Left lung (tissue), 14 donors: ENCODE measurements at places on chromosomes 7 and 10.

- no peak for DNase-seq
Observed at GRCh38 chr10:126917375-126917774, 12.1 kb downstream of the DOCK1 start.

- DNase-seq: no peak
Observed at GRCh38 chr10:91247360-91248111, 27.1 kb downstream of the PCGF5 start.

- DNase-seq: no peak
Observed at GRCh38 chr7:49341849-49342248, 417.5 kb downstream of the CDC14C start.

DNA sequence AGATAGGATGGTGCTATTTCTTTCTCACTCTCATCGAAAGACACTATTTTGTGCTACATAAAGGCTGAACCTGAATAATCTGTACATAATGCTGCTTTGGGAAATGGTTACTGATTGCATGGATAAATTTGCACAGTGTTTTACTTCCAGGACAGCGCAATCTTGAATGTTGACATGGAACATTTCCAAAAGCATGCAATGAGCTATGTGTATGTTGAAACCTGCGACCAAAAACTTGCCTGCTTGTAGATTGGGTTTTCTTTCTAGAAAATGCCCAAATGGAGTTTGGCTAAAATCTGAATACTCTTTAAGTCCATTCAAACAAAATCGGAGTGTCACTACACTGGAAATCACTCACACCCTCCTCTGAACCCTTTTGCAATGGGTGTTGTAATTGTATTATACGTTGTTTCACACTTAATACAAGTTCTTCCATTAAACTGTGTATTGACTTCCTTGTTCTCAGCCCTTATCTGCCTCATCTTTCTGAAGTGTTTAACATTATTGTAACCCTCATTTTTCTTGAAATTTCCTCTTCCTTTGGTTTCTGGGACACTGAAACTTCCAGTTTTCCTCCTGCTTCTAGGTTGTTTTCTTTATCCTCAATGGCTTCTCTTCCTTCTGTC, 73.7 kb upstream of the CAPZA2 start:
- no peak for DNase-seq

- no peak for DNase-seq
Observed at GRCh38 chr7:5750031-5750653, 31.3 kb downstream of the RNF216 start.

GRCh38 chr7:94529516-94529915, 19.9 kb downstream of the CASD1 start:
- DNase-seq: no peak

- no peak for DNase-seq
Observed at GRCh38 chr7:74501298-74501697, 47.6 kb downstream of the GTF2IRD1 start.

- no peak for DNase-seq
Observed at GRCh38 chr7:727104-727805, at the start of gene PRKAR1B. Gene PRKAR1B (minus strand): TSS chr7:727281. CDS start chr7:711505, 15,776 bp downstream.

DNA sequence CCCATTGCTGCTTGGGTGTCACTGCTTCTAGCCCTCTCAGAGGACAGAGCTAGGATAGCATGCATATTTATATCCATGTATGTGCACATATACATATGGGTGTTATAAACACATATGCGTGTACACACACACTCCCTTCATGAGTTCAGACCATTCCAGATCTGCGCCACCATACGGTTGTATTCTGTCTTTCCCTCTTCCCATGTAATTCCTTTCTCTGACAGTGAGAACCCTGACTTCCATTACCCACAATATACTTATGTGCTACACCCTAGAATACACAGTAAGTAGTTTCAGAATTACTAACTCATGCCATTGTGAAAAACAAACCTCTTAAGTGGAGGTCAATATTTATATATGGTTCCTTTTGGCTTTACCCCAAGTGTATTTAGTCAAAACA, 116.6 kb upstream of the SAMD8 start:
- DNase-seq: no peak

GRCh38 chr10:124942317-124943169, 620 bp downstream of the ZRANB1 start:
- no peak for DNase-seq

GRCh38 chr10:96501985-96502384, 11.7 kb downstream of the TLL2 start:
- DNase-seq: no peak
